ENCODE measurements at places on chromosomes 6 and 20. TPM values are rescaled to one million over a fixed set of nuclear protein-coding genes. Genes with fewer than 3 reads are reported as not detected.

ALDH8A1 gene
- 0.29 TPM for total RNA-seq

OPRL1 gene
- 0.59 TPM for total RNA-seq

POM121L2 gene
- not detected for total RNA-seq

AKIRIN2 gene
- total RNA-seq, result 18.3 TPM

HRH3 gene
- total RNA-seq, result not detected

ERGIC3 gene
- 475 TPM for total RNA-seq

SLC22A16 gene
- total RNA-seq, result 0.36 TPM

CDH26 gene
- total RNA-seq, result under 0.01 TPM

SLC22A1 gene
- total RNA-seq, result 1.2 TPM

MOG gene
- total RNA-seq, result not detected

SGK2 gene
- total RNA-seq, result under 0.01 TPM

GRM1 gene
- total RNA-seq, result under 0.01 TPM

C20orf202 gene
- total RNA-seq, result not detected

CFB gene
- total RNA-seq, result 26.8 TPM

TCF21 gene
- not detected for total RNA-seq
